ENCODE measurements at places on chromosomes 3 and 15.

GRCh38 chr3:35594739-35595138, 44.6 kb upstream of the ARPP21 start:
- DNase-seq, result no peak

GRCh38 chr3:182605882-182606611, 187.3 kb upstream of the ATP11B start:
- no peak for DNase-seq

GRCh38 chr15:41022487-41023090, 69.3 kb downstream of the CHAC1 start:
- DNase-seq, result peak; percentile 21

- DNase-seq, result no peak
These were observed 6.6 kb upstream of the MAGEF1 start for GRCh38 chr3:184718431-184718830.

GRCh38 chr15:92595506-92596381, 59.8 kb downstream of the FAM174B start:
- no peak for DNase-seq

DNA sequence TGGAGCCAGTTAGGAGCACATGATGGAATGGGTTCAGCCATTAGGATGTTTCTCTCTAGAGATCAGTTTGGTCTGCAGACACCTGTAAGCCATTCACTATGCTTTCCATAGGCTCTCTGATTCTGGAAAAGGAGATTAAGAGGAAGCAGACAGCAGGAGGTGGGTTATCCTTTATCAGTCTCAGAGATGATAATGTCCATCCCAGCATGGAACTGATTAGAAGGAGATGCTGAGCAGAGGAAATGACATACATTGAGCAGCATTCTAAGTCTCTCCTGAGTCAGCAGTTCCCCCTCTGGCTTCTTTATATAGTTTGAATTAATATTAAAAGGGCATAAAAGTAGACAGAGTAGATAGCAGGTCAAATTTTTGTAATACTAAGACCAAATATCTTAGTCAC, 591.1 kb downstream of the GBE1 start:
- no peak for DNase-seq

DNA sequence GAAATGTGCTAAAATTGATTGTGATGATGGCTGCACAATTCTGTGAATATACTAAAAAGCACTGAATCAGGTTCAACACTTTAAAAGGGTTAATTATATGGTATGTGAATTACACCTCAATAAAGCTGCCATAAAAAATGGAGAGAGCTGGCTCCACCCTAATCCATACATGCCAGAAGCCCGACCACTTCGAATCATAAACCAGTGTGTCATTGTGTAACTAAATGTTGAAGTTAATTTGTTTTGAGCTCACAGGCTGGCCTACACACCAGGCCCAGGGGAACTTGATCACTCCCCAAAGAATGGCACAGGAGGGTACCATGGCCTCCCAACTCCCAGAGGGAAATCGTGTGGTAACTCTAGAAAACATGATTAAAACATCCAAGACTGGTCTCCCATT, 14.0 kb downstream of the PLCD1 start:
- no peak for DNase-seq

DNA sequence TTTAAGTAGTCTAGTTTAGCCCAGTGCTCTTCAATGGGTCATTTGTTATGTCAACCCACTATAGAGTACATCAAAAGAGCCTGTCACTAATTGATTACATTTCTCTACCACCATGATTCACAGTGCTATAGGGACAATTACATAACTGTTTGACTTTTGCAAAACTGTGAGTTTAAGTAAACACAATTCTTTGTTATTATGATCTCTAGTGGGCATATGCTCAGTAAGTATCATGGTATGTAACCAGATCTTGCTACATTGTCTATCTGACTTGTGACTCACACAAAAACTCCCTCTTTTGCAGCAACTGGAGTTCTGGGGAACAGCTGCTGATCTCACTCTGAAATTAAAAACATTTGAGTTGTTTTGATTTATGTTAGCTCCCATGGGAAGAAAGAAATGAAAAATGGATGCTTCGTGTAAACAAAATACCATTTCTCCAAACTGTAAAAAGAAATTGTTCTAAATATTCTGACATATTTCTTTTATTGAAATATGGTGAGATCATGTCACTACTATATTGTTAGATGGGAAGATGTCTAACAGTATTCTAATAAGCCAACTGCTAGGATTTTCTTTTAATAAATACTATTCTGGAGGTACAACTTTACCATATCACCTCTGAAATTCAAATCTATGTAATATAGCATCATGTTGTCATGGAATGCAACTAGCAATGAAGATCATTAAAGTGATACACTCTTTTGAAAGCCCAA, 470.4 kb downstream of the ROBO1 start:
- peak; percentile 45 for DNase-seq

- no peak for DNase-seq
These were observed 137.7 kb downstream of the RAB11A start for GRCh38 chr15:66006986-66007385.

GRCh38 chr3:45170096-45170495, 23.9 kb upstream of the CDCP1 start:
- DNase-seq, result no peak

GRCh38 chr3:141094790-141095545, 43.8 kb downstream of the SPSB4 start:
- no peak for DNase-seq

DNA sequence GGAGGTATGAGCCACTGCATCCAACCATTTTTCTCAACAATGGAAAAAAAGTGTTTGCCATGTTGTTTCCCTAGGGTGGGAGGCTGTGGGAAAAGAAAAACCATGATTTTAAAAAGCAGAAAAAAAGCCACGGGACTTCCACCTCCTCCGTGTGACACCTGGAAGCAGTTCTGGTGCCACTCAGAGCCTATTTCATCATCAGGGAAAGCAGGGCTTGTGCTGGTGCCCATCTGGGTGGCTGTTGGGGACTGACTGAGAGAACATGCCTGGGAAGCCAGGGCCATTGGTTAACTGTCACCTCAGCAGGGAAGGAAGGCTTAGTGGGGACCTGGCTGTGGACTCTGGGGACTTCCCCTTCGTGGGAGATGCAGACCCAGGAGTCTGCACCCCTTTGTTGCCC, 7.3 kb downstream of the RNU5B-1 start:
- DNase-seq, result no peak

DNA sequence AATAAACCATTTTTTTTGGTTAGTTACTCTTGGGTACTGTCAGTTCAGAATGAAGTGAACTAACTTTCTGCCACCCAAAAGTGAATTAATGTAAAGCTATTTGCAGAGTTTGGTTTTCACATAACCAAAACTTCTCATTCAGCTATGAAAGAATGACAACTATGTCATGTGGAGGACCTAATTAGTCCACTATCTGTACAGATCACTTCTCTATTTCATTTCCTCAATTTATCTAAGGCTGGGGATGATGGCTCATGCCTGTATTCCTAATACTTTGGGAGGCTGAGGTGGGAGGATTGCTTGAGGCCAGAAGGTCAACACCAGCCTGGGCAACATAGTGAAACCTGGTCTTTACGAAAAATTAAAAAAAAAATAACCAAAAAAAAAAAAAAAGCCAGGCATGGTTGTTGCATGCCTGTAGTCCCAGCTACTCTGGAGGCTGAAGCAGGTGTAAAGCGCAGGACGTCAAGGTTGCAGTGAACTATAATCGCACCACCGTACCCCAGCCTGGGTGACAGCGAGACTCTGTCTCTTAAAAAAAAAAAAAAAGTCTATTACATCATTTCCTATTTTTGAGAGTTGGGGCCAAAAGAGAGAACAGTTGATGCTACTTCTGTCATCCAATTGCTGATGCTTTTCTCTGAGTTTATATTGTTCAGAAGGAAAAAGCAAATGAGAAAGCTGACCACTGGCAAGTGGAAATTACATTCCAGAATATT, 8.7 kb downstream of the HYPK start:
- no peak for DNase-seq

- no peak for DNase-seq
These were observed 77.1 kb upstream of the MEX3B start for GRCh38 chr15:82122746-82123400.

GRCh38 chr15:43143203-43143941, 10.0 kb downstream of the TMEM62 start:
- no peak for DNase-seq

GRCh38 chr15:55353025-55353424, 34.0 kb downstream of the PIGB start:
- no peak for DNase-seq

DNA sequence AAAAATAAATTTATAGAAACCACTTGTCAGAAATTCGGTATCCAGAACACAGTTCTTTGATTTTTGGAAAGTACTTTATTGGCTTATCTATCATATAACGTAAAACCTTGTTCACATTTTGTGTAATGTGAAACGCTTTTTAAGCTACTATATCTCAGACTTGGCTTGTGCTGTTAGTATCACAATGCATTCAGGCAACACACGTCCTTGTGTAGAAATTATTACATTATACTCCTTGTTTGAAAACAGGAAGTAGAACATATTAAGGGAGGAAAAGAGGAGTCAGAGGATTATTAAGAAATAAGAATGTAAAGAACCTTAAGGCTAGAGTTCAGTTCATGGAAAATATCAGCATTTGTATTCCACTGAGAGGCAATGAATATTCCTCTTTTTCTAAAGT, 1.6 kb downstream of the DNAJC13 start:
- no peak for DNase-seq

GRCh38 chr15:85312929-85313331, 67.5 kb upstream of the AKAP13 start:
- DNase-seq, result no peak

- no peak for DNase-seq
These were observed 194.6 kb upstream of the TPM1 start for GRCh38 chr15:62847900-62848489.

DNA sequence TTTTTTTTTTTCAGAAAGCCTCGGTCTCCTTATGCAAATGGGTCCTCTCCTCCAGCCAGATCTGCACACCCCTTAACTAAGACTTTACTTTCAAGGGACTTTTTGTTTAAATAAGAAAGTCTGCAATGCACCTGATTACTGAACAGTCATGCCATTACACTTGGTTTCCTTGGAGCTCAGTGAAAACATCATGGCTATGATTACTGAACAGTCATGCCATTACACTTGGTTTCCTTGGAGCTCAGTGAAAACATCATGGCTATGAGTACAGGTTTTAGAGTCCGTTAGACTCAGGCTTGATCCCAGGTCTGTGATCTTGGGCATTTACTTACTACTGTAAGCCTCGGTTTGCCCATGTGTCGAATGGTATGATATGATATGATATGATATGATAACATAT, 10.1 kb downstream of the ENTPD3 start:
- DNase-seq, result no peak

- DNase-seq, result peak; percentile 52
These were observed 18.3 kb upstream of the SEMA3F start for GRCh38 chr3:50136714-50137405.

- no peak for DNase-seq
These were observed 93.0 kb downstream of the RPL22L1 start for GRCh38 chr3:170776887-170777563.

GRCh38 chr15:86595741-86596140, 516.1 kb downstream of the AGBL1 start:
- DNase-seq, result no peak

- DNase-seq, result peak; percentile 17
These were observed 64.8 kb downstream of the RFTN1 start for GRCh38 chr3:16448639-16449070.

GRCh38 chr15:26325495-26325894, 447.4 kb downstream of the GABRB3 start:
- DNase-seq, result no peak

DNA sequence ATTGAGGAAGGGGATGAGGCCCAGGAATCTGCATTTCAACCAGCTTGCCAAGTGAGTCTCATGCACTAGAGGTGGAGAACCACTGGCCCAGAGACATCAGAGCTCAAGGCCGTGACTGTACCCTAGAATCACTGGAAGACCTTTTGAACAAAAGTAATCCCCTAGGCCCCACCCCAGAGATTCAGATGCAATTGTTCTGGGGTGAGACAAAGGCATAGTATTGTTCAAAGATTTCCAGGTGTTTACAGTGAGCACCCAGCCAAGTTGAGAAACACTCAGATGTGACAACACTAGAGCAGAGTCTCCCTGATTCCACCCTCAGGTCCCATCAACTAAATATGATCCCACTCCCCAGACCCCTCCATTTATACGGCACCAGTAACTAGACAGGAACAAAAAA, 290.3 kb upstream of the TLE3 start:
- no peak for DNase-seq

GRCh38 chr3:193951859-193952258, 184.1 kb upstream of the HES1 start:
- no peak for DNase-seq

- DNase-seq, result no peak
These were observed 55.1 kb downstream of the PDE8A start for GRCh38 chr15:85036716-85037115.

DNA sequence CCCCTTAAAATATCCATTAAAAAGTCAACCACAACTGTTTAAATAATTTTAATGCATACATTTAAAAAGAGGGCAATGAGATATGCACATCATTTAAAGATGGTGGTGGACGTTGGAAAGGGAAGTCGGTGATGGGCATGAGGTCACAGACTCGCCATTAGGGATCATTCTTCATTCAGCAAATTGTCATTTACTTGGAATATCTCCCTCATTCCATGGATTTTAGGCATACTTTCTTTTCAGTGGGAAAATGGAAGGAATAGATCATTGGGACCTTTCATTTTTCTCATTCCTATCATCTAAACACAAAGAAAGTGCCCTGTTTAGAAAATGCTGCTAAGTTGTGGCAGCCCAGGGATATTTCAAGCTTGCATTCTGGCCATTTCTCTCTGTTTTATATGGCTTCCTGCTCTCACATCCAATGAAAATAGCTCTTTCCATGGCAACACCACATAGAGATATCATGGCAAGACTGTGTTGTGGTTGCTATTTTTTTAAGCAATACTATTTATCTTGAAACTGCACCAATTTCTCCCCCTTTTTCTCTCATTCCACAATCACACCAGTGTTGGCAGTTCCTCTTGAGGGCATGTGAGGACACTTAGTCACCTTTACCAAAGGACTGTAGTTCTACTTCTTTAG, 40.7 kb upstream of the LMCD1 start:
- DNase-seq, result no peak

DNA sequence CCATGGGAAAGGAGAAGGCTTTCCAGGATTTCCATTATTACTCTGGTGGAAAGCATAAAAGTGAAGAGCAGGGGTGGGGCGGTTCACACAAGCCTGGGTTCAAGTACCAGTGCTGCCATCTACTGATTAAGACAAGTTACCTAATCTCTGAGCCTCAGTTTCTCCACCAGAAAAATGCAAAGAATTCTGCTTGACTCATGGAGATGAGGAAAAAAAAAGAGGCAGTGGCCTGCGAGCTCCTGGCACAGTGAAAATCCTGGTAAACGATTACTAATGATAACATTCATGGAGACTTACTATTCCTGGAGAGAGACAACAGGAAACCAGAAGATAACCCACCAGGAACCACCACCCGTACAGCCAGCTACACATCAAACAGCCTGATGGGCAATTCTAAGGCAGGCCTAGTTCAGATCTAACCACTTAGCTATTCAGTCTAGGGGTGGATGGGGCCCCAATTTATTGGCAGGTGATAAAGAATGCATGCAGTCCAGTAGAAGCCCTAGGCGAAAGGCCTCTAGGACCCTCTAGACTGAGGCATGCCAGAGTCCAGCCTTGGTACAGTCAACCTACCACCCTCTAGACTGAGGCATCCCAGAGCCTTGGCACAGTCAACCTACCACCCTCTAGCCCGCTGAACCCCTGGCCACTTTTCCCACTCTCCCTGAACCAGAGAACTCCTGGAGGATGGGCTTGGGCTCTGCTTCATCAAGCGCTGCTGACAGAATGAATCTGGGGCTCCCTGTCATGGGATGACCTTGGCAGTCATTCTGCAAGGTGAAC, 2.5 kb downstream of the AMOTL2 start:
- DNase-seq, result no peak

- no peak for DNase-seq
These were observed 15.4 kb downstream of the TMOD3 start for GRCh38 chr15:51844747-51845426.
